ENCODE measurements at places on chromosomes 7 and 10. TPM values are rescaled to one million over a fixed set of nuclear protein-coding genes. Genes with fewer than 3 reads are reported as not detected.

NUTM2E gene
- not detected for polyA plus RNA-seq

ACSM6 gene
- 0.20 TPM for polyA plus RNA-seq

GPR158 gene
- polyA plus RNA-seq, result 0.31 TPM

PDZD7 gene
- 1.8 TPM for polyA plus RNA-seq

DNA sequence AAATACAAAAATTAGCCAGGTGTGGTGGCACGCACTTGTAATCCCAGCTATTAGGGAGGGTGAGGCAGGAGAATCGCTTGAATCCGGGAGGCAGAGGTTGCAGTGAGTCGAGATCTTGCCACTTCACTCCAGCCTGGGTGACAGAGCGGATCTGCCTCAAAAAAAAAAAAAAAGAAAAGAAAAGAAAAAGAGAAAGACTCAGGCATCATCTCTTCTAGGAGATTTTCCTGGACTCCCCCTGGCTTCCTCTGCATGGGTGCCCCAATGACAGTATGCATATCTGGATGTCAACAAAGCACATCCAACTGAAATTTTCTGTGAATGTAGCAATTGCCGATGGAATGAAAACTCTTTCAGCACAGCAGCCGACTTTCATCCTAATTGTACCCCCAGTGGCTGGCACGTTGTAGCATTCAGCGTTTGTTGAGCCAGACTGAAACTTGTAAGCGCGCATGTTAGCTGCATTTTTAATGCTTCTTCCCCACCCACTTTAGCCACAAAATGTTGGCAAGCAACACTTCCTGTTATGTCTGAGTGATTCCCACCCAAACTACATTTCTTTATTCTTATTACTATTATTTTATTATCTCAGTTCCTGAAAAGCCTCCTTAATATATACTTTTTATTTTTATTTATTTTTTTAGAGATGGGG lies 70.2 kb downstream of the PRTFDC1 start:
- DNase-seq, result no peak

- no peak for DNase-seq
These were observed 10.9 kb upstream of the NFE2L3 start for GRCh38 chr7:26141077-26141476.

DNA sequence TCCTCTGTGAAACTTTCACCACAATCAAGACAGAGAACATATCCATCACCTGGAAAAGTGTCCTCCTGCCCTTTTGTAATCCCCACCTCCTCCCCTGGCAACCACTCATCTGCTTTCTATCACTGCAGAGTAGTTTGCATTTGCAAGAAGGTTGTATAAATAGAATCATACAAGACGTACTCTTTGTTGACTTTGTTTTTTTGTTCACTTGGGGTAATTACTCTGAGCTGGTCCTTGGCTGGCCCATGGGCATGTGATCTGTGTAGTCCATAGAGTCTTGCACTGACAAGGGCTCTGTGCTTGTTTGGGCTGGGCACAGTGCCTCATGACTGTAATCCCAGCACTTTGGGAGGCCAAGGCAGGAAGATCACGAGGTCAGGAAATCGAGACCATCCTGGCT lies 7.8 kb upstream of the HACD1 start:
- DNase-seq, result no peak

- no peak for DNase-seq
These were observed 12.7 kb downstream of the XRCC2 start for GRCh38 chr7:152663148-152663740.

GRCh38 chr10:660970-661596 lies 28.4 kb downstream of the DIP2C start:
- no peak for DNase-seq

DNA sequence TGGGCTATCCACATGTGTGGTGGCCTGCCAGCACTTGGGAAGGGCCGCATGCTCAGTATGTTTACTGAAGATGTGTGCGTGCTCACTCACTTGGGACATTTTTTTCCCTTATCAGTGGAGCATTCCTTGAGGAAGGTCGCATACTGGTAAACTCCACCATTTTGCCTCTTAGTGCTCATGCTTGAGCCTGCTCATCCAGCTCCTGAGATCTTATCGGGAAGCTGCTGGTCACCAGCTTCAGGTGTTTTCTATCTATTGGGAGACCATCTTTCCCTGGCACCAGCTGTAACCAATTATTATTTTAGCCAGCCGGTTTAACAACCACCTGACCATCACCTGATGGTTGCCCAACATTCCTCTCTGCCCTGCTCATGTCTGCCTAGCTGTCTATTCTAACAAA lies 35.0 kb upstream of the TRIM24 start:
- DNase-seq, result no peak

Data from right renal cortex interstitium (tissue), 3 donors.